Inflammatory macrophage (primary cell): ENCODE measurements at places on chromosomes 11 and 22.

DNA sequence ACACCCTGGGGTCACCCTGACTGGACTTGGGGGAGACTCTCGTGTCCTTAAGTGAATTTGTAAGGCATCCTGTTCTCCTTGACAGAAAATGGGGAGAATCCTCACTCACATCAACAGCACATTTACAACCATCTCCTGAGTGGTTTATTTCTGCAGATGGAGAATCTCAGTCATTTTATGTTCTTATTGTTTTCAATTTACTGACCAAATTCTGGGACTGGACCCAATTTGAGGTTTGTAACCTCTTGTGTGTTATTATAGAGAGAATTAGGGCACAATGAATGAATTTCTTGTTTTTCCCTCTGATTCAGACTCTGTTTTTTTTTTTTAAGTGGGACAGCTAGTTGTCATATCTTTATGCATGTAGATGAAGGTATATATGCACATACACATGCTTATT is 104.9 kb downstream of the ADAMTS15 start:
- DNase-seq: no peak

DNA sequence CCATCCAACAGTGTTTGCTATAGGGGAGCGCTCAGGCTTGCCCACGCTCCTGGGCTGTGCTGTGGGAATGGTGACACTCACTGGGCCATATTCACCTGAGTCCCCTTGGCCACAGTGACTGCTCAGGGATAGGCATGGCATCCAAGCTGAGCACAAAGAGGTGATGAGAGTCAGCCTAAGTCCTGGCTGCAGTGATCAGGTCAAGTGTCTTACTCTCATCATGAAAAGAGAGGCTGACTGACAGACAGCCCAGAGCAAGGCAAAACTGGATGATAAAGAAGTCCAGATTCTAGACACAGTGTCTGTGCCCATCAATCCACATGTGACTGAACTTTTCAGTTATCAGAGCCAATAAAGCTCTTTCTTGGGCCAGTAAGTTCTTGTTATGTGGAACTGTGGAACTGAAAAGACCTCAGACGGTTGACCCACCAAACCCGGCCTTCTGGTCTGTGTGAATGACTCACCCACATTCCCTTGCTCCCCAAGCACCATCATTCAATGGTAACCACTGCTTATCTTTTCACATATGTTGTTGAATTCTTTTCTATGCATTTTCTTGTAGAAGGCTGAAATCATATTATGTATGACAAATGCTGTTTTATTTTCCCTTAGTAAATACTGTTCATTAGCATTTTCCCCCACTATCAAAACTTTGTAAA is 43.2 kb upstream of the YPEL1 start:
- DNase-seq: no peak

GRCh38 chr11:35039076-35039475 is 99.9 kb upstream of the CD44 start:
- DNase-seq: no peak

- DNase-seq: no peak
Measured at GRCh38 chr11:1177771-1178090, 20.0 kb downstream of the MUC5AC start.

- no peak for DNase-seq
Measured at GRCh38 chr22:39181778-39182177, 29.3 kb upstream of the CBX7 start.

GRCh38 chr11:124717786-124718651 is 21.7 kb upstream of the NRGN start:
- no peak for DNase-seq

GRCh38 chr22:41485033-41485432 is 16.1 kb downstream of the ACO2 start:
- DNase-seq: no peak

GRCh38 chr11:35539256-35539655 is 13.8 kb upstream of the PAMR1 start:
- no peak for DNase-seq

GRCh38 chr22:37610480-37611129 is 2.0 kb downstream of the GGA1 start:
- DNase-seq: peak; percentile 97

GRCh38 chr11:112523477-112523876 is 262.8 kb upstream of the PLET1 start:
- DNase-seq: peak; percentile 10

DNA sequence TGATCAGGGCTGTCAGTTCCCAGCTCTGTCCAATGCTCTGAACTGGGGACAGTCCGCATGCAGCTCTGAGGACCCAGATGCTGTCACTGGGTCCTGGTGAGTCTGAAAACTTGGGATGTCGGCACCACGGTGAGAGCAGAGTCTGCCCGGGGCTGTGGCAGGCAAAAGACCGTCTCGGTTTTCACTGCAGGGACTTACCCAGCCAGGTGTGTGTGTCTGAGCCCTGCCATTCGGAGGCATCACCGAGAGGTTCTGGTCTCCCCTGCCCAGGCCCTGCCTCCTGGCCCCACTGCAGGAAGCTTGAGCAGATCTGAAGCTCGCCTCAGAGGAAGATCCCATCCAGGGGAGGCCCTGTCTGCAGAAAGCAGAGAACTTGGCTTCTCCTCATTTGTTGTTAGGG is 5.2 kb downstream of the TP53AIP1 start:
- no peak for DNase-seq

DNA sequence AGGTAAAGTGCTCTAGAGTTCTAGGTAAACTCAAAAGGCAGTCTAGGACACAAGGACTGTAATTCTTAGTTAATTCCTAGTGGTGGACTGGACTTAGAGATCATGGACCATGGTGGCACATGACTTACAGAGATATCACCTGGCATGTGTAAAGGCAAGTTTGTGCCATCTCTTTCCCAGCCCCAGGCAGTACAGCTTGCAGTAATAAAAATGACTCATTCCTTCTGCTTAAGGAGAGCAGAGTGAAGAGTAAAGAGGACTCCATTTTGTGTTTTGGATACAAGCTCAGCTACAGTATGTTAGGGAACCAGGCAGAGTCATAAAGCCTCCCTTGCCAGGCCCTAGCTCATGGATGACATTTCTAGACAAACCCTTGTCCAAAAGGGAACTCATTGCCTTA is 629.9 kb downstream of the JRKL start:
- no peak for DNase-seq

DNA sequence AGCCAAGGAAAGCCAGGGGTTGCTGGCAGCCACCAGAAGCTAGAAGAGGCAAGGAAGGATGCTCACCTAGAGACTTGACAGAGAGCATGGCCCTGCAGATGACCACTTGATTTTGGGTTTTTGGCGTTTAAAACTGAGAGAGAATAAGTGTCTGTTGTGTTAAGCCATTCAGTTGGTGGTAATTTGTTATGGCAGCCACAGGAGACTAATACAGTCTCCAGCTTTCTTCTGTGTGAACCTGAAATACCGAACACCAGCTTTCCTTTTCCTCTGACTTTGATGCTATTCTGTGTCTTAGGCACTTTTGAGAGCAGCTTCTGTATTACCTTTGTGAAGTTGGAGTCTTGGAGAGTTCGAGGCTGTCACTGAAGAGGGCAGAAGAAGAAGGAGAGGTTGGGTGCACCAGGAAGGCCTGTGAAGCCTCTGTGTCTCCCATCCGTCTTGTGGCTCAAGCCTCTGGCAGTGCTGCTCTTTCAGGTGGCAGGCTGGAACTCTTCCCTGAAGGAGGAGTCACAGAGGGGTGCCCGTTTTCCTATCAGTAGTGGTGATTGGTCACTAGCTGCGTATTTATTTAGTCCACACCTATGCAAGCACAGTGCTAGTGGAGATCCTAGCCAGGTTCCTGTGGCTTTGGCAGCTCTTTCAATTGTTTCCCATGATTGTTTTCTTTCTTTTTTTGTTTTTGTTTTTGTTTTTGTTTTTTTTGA is 2.5 kb downstream of the TBC1D22A start:
- no peak for DNase-seq

DNA sequence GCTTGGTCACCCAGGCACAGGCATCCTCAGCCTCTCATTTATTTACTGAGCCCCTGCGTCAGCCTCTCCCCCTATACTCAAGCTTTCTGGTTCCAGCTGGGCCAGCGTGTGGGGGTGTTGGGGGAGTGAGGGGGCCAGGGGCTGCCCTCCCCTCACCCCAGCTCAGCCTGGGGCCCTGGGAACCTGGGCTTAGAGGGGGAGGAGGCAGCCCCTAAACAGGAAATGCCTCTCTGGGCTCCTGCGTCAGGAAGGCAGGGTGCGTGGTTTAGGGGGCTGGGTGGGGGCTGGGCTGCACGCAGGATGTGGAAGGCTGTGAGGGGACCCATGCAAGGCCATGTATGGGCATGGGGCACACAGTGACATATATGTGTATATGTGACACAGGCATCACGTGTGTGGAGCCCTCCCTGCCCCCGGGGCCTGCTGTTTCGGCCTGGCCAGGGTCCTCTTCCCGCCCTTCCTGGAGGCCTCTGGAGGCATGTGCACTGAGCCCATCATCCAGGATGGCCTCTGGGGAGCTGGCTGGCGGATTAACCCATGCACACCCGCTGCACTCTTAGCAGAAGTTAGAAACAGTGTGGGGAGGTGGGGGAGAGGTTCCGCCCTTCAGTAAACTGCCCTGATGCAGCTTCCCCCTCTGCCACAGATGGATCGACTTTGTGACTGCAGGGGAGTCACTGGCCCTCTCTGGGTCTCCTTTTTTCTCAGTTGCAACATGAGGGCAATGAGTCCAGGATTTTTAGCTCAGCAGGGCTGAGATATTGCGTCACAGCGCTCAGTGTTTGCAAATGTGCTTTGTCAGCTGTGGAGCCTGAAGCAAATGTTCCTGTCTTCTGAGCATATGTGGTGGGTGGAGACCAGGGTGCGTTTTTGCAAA is 1.1 kb upstream of the CD248 start:
- DNase-seq: peak; percentile 95

DNA sequence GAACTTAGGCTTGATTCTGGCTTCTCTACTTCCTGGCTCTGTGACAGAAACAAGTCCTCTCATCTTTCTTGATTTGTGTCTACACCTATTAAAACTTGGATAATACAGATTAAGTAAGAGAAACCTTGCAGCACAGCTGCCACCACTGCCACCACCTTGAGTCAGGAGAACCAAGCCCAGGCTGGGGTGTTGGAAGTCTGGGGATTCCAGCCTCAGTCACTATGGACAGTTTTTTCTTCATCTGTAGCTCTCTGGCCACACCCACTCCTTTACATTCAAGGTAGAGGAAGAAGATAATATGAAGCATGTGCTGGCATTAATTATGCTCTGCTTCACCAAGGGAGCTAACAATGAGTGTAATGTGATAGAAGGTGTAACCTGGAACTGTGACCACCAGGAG is 75.7 kb downstream of the RELT start:
- no peak for DNase-seq

DNA sequence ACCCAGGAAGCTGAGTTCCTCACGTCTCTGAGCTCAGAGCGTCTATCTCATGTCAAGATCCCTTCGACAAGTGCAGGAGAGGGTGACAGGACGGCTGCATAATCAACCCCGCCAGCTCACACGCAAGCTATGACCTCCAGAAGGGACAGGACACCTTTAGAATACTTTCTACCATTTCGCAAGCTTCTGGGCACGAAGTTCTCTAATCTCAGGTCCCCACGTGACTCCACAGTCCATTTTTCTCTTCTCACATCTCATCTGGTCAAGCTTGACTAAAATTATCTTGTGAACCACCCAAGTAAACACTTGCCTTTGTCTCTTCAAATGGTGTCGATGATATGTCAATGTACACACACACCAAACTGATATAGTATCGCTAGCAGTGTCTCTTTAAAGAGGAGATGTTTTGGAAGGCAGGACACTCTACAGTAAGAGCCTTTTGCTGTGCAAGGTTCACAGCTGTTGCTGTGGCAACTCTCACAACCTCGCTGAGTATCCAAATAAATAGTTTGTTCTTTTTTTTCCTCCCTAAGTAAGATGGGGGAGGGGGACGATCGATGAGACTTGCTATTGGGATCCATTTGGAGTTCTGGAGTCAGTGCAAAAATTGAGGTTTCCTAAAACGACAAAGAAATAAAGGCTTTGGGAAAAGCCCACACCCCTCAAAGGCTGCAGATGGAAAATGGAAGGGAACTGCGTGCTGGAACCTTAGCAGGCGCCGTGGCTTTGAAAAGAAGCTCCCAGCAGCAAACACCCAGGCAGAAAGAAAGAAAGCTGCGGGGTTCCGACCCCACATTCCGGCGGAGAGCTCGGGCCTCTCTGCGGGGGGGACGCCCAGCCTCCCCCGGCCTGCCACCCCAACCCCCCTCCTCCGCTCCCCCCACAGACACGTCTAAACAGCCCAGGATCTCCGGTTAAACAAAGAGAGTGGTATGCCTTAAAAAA is 215.4 kb upstream of the UBASH3B start:
- no peak for DNase-seq

- peak; percentile 83 for DNase-seq
Measured at GRCh38 chr22:17477391-17477833, 85.9 kb upstream of the SLC25A18 start.

DNA sequence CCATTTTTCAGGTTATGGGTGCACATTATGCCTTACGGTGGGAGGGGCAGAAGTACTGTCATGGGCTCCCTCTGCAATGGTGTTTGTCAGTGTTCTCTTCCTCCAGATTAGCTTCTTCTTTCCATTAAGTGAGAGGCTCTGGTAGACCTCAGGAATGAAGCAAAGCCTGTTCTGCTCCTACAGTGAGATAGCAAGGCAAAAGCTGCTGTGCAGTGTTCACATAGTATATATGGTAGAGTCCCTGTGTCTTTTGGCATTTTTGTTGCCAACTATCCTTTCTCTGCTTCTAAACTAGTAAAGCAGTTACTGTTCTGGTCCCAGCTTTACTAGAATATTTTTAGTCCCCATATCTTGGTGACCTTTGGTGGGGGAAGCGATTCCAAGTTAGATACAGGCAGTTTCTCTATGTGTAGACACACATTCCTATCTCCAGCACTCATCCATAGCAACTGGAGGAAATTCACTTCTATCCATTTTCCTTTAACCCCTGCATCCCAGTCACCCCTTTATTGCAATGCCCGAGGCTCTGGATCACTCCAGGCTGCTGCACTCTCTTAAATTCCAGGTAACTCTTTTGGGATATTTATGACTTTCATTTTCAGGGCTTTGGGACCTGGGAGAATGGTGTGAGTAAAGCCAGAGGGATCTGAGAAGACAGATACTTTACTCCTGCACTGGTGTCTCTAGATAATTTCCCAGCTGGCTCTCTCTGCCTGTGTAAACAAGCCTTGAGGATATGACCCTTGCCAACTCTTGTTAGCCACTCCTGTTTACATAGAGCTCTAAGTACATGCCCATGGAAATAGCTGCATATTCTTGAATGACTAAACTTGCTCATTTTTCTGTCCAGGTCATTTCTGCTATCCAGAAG is 3.9 kb upstream of the TRIM34 start:
- DNase-seq: no peak

DNA sequence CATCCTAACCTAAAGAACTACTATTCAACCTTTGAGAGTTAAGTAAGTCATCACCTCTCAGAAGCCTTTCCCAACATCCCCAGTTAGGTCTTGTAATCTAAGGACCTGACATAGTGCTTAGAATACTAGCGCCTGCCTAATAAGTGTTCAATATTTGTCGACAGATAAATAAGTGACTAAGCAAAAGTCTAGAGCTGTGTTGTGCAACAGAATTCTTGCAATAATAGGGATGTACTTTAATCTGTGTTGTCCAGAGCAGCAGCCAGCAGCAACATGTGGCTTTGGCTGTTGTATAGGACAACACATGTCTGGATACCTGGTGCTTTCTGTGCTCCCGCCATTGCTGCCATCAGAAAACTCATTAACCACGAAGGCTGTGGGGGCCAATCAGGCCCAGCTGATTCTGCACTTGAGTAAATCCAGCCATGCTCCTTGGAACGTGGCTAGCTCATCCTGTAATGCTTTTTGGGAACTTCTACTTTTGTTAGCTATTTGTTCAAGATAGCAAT is 66.8 kb upstream of the NTM start:
- no peak for DNase-seq
